ENCODE measurements at places on chromosomes 3 and 15.

GRCh38 chr3:48463703-48464102, 17.2 kb downstream of the ATRIP start:
- DNase-seq = no peak

GRCh38 chr15:67108122-67108961, 42.9 kb downstream of the SMAD3 start:
- DNase-seq = no peak

DNA sequence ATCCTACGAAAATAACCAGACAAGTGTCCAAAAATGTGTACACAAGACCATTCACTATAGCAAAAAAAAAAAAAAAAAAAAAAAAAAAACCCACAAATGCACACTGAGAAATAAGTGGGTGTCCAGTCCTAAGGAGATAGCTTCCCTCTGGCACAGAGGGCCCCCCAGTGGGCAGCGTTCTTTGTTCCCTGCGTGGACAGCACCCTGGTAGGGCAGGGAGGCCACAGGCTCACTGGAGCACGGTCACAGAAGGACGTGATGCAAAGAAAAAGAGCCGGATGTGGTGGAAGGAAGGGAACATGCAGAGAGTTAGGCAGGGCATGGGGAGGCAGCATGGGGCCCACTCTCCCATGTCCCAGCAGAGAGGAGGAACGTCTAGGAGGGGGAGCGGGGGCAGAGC, 210.7 kb upstream of the NSMCE3 start:
- no peak for DNase-seq

DNA sequence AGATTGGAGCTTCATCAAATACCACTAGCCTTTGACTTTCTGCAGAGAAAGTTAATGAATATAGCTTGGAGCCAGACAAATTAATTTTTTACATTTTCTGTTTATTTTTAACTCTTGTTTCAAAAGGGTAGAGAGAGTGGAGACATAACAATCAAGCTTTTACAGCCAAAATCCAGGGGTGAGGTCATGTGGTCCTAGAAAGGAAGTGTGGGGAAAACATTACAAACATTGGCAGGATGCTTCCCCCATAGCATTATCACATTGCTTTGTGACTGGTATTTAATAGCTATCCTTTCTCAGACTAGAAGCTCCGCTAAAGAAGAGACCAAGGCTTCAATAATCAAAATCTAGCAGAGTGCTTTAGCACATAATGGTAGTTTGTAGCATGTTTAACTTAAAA, 46.4 kb upstream of the PHLDB2 start:
- no peak for DNase-seq

GRCh38 chr3:182717216-182717615, 76.1 kb upstream of the ATP11B start:
- DNase-seq = no peak

- DNase-seq = no peak
These were observed 208.2 kb downstream of the RPLP1 start for GRCh38 chr15:69660658-69661405.
